Activated T-helper 1 cell treated with anti-CD3 and anti-CD28 coated beads, Interleukin-12 subunit alpha, Interleukin-12 subunit beta, Interleukin-2, Interleukin-4 antibody, amounts not matched to agents 30 ng/mL and 10 ng/mL and 1 ng/mL, durations not matched to agents 14 hours and 24 hours and 36 hours (primary cell): ENCODE measurements at places on chromosomes 1 and 21.

GRCh38 chr21:16587141-16587581 is 857.4 kb downstream of the USP25 start:
- no peak for DNase-seq

- DNase-seq: no peak
Measured at GRCh38 chr1:175183586-175183985, 9.0 kb downstream of the KIAA0040 start.

GRCh38 chr21:10639123-10639522 is 117.7 kb downstream of the TPTE start:
- DNase-seq: no peak

DNA sequence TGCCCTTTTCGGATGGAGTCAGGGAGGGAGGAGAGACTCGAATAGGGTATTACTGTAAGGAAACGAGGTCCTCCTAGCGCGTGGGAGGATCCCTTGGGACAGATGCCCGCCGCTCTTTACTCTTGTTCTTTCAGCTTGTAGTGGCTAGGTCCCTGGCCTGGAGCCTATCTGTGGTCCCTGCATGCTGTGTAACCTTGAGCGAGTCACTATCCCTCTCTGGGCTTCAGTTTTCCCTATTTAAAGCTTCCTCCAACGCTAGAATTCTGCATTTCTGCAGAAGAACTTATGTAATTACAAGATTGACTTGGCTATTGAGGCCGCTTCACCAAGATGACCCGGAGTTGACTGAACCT is 744 bp downstream of the MIER1 start:
- DNase-seq: no peak

DNA sequence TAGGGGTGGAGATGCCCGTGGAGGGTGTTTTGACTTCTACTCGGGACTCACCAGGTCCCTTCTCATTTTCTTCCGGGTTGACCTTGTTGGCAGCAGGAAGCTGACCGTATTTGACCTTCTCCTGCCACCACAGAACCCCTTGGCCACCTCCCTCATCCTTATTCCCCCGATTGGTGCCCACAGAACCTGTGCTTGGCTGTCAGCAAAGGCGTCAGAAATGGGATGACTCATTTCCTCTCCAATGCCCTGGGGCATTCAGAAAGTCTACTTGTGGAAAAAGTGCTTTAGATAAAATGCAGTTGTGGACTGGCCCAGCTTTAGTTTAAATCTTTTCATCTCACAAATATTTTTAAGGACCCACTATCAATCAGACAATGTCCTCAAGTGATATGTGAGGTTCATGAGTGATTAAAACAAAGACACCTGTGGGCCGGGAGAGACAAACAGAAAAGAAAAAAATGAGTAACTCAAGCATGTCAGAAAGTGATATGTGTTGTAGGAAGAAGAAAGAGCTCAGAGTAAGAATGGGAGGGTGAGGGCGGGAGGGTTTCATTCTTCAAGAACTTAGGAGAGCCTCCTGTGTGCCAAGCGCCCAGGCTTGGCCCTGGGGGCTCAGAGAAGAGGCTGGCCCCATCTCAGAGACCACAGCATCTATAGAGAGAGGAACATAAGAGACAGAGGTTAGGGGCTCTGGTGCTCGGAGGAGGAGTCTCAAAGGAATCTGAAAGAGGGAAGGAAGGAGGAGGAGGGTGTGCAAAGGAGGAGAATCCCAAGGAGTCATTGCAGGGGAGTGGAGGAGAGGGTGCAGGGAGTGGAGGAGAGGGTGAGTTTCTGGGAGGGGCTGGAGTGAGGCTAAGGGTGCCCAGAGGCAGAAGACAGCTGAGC is 221.6 kb upstream of the VAMP3 start:
- DNase-seq: peak; percentile 28

- no peak for DNase-seq
Measured at GRCh38 chr1:156065212-156065611, 4.3 kb downstream of the RAB25 start.

DNA sequence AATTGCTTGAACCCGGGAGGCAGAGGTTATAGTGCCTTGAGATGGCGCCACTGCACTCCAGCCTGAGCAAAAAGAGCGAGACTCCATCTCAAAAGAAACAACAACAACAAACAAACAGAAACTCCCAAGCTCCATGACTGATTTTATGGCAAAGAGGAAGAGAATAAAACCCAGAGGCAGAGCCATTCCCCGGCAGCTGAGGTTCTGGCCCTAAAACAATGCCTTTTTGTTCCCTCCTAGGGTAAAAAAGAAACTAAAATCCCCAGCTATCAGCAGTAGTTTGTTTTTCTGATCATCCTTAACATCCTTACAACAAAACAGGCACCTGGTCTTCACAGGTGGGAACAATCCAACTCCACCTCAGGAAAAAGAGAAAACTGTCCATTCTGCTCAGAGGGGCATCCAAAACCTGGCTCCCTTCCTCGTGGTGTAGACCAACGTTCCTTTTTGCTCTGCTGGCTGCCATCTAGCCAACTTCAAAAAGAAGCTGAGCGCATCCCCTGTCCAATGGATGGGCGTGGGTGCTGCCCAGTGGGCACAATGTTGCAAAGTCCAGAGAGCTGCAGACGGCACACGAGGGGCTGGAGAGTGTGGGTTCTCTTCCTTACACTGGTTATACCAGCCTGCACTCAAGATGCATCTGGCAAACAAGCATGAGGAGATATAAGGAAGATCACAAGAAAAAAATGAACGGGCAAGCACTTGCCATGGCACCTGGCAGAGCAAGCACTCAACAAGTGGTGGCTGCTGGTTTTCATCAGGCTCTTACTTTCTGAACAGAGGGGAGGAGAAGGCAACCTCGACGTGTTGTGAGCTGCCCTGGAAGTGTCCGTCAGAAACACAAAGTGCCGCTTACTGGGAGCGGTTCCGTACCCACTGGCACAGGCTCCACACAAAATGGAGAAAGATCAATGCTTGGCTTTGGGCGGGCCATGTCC is 54.7 kb downstream of the SLC66A1 start:
- no peak for DNase-seq

DNA sequence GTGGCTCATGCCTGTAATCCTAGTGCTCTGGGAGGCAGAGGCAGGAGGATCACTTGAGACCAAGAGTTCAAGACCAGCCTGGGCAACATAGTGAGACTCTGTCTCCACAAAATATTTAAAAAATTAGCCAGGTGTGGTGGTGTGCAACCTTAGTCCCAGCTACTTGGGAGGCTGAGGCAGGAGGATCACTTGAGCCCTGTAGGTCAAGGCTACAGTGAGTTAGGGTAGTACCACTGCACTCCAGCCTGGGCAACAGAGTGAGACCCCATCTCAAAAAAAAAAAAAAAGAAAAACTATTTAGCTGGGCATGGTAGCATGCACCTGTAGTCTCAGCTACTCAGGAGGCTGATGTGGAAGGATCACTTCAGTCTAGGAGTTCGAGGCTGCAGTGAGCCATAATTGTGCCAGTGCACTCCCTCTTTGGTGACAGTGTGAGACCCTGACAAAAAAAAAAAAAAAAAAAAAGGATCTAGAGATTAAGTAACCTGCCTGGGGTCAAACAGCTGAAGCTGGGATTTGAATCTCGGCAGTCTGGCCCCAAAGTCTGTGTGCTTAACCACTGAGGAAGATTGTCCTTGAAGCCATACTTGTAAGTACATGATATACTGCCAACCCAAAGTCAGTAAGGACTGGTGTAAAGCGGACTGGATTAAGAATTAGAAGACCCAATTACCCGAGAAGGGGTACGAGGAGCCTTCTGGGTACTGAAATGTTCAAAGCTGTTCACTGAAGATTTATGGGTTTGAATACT is 31.8 kb downstream of the LRRN2 start:
- no peak for DNase-seq

DNA sequence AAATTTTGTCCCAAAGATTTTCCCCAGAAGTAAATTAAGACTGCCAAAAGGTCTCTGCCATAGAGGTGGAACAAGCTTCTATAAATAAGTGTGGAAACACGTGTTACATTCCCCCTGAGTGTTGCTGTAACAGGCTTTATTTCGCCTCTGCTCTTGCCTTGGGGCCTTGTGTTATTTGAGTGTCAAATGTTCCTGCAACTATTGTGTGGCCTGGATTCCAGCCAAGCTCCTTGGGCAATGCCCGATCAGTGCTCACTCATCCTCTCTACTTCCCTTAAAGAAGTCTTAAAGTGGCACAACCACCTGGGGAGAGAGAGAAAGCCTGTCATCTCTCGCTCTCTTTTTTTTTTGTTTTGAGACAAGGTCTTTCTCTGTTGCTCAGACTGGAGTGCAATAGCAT is 156.7 kb downstream of the NR5A2 start:
- no peak for DNase-seq
